Left colon (tissue), 2 donors: ENCODE measurements at places on chromosomes 13 and 19.

DNA sequence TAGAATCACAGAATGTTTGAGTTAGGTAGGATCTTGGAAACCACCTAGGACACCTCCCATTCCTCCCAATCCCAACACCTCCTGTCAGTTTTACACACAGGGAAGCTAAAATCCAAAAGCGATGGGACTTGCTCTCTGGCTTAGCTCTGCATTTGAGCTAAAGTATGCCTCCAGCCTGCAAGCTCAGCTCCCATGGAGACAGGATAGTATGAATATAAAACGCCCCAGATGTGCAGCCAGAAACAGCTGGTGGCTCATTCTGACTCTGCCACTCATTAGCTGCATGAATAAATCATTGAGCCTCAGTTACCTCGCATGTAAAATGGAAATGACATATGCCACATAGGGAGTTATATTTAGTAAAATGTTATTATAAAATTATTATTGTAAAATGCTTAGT lies 336.0 kb downstream of the SUCLA2 start:
- no peak for DNase-seq

DNA sequence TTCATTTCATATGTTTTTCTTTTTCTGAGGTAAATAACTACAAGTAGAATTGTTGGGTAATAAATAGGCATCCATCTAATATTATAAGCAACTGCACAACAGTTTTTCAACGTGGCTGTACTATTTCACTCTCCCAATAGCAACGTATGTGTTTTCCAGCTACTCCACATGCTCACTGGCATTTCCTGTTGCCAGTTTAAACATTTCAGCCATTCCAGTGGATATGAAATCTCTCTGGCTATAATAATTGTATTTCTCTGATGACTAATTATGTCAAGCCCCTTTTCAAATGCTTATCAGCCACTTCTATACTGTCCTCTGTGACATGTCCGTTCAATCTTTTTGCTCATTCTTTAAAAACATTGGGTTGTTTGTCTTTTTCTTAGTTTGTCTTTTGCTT lies 26.8 kb upstream of the ALOX5AP start:
- DNase-seq = no peak

GRCh38 chr19:47518139-47518538 lies 3.3 kb upstream of the NAPA start:
- no peak for DNase-seq

DNA sequence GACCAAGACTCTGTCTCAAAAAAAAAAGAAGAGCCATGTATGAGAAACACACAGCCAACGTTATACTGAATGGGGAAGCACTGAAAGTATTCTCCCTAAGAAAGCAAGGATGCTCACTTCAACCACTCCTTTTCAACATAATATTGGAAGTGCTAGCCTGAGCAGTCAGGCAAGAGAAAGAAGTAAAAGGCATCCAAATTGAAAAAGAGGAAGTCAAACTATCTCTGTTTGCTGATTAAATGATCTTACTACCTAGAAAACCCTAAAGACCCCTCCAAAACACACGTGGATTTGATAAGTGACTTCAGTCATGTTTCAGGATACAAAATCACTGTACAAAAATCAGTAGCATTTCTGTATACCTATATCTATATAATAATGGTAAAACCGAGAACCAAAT lies 16.2 kb downstream of the WBP4 start:
- DNase-seq = no peak

GRCh38 chr19:8209462-8210378 lies 550 bp downstream of the CERS4 start:
- peak; percentile 61 for DNase-seq

DNA sequence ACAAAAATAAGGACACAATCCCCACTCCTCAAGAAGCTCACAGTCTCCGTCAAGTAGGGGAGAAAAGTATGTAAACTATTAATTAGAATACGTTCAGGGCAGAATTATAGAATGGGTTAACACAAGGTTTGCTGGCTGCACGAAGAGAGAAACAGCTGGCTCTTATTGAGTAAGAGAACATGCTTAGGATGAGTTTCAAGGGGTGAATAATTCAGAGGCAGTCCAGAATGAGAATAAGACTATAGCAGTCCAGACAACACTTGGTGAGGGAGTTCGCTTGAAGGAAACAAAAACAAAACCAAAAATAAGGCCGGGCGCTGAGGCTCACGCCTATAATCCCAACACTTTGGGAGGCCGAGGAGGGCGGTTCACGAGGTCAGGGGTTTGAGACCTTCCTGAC lies 61.9 kb downstream of the THSD1 start:
- DNase-seq = no peak

- no peak for DNase-seq
These were observed 88.8 kb downstream of the ANKRD10 start for GRCh38 chr13:110826101-110826500.

DNA sequence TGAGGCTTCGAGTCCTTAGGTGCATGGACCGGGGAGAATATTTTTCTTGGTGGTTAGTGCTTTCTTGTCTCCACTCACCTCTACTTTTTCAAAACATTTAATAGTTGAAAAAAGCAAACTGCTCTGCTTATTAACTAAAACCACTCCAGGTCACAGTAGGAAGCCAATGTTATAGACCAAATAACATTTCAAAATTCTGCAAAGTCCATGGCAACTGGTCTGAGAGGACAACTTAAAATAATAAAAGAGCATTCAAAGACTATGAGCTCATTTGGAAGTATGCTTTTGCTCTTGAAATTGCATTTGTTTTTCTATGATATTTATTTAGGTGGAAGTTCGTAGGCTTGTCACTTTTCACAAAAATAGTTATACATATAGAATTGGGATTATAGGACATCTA lies 483.0 kb downstream of the DCT start:
- DNase-seq = no peak

DNA sequence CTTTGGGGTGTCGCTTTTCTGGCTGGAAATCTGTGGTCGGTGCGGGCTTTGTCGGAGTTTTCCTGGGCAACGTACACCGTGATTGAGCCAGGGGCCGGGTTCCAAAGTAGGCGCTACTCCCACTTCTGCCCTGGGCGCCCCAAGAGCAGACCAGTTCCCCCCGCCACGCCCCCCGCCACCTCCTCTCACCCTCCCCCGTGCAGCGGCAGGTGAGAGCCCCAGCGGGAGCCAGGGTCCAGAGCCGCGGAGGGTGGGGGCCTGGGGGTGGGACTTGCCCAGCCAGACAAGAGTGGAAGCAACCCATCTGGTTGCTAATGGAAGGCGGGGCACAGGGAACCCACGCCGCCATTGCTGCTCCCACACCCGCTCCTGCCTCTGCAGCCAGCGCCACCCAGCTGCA lies 2195.9 kb downstream of the PCDH9 start:
- no peak for DNase-seq

DNA sequence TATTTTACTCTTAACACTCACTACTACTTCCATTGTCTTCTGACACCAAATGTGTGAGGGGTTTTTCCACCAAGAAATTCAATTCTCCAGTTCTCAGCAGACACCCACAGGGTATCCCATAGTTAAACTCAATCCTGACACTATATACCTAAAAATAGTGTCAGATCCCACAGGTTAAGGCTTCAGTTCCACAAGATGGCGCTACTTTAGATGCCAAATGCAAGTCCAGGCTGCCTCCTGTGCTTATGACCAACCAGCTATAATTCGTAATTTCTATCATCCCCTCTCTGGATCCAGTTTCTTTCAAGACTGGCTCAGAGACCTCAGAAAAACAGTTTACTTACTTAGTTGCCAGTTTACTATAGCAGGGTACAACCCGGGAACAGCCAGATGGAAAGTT lies 1146.2 kb upstream of the SPRY2 start:
- DNase-seq = no peak

DNA sequence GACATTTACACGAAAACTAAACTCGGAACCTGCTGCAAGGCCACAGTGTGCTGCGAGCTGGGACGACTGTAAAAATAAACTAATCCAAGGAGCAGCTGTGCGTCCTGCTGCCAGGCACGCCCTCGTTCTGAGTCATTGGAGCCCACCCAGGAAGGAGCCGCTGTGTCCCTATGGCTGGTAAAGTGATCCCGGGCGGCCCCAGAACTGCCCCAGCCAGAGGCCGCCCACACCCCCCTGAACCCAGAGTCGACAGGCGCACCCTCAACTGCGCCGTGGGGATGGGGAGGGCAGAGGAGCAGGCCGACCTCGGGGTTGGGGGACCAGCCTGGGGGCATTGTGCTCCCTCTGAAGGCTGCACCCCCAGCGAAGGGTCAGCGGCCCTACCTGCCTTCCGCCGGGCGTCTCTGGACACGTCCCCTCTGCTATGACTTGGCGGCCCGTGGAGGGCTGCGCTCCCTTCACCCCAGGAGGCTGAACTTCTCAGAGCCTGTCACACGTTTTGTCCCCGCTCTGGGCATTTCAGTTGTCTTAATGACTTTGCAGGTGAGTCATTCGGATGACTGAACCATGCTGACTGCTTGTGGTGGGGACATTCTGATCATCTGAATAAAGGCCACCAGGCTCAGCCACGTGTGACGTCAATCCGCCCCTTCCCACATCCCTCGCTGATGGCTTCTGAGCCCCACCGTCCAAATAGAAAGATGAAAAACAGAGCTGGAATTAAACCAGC lies 42.7 kb downstream of the ADPRHL1 start:
- DNase-seq = peak; percentile 29

DNA sequence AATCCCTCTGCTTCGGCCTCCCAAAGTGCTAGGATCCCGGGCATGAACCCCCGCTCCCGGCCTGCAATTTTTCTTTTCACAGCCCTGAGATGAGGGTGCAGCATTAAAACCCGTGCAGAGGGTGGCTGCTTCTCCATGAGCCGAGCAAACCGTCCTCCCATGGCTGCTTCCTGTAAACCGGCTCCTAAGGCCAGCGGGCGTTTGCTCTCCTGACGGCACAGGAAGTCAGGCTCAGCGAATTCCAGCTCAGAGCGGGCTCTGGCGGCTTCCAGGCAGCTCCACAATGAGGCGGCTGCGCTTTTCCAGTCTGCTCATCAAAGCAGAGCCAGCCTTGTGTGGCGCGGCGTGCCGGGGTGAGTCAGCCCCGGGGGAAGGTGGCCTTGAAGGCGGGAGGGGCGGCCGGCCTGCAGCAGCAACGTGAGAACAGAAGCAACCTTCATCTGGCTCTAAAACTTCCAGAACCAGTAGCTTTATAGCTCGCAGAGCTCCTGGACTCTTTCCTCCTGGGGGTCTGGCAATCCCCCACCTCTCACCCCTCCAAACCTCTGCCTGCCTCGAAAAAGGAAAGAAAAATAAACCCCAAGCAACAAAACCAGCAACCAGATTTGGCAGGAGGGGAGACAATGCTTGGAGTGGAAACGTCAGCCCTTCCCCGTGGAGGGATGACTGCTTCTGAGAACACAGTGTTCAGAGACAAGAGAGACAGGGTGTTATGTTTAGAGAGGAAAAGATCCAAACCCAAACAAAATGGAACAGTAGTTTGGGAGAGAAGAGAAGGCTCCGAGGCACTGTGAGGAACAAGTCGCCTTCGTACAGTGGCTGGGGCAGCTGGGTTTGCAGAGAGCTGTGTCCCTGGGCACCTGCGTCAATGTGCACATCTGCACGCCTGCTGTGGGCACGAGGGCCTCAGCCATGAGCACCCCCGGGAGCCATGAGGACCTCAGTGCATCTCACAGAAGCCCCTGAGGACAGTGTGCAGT lies 67.8 kb downstream of the GADD45B start:
- DNase-seq = peak; percentile 88

GRCh38 chr19:21590867-21591266 lies 85.5 kb downstream of the ZNF429 start:
- no peak for DNase-seq

GRCh38 chr13:30892966-30893365 lies 13.1 kb upstream of the MEDAG start:
- no peak for DNase-seq

GRCh38 chr19:13022111-13022858 lies 27.0 kb downstream of the NFIX start:
- no peak for DNase-seq

DNA sequence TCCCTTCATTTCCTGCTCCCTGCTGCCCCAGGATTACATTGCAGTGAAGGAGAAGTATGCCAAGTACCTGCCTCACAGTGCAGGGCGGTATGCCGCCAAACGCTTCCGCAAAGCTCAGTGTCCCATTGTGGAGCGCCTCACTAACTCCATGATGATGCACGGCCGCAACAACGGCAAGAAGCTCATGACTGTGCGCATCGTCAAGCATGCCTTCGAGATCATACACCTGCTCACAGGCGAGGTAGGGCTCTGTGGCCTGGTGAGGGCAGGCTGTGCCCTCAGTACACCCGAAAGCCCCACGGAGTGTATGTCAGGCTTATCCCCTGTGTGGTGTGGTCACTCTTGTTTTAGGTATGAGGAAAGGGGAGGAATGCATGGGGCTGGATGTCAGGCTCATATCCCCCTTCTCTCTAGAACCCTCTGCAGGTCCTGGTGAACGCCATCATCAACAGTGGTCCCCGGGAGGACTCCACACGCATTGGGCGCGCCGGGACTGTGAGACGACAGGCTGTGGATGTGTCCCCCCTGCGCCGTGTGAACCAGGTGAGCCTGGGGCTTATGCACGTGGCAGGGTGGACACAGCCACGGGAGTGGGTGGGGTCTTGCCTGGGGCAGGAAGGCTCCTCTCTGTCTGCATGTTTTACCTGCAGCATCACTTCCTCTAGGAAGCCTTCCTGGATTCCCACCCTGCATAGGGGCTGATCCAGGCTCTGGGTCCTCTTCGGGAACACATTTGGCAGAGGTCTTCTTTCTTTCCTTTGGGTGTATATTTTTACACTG lies 2.3 kb upstream of the RNF225 start:
- DNase-seq = no peak

GRCh38 chr13:110629735-110630134 lies 14.4 kb downstream of the NAXD start:
- no peak for DNase-seq

DNA sequence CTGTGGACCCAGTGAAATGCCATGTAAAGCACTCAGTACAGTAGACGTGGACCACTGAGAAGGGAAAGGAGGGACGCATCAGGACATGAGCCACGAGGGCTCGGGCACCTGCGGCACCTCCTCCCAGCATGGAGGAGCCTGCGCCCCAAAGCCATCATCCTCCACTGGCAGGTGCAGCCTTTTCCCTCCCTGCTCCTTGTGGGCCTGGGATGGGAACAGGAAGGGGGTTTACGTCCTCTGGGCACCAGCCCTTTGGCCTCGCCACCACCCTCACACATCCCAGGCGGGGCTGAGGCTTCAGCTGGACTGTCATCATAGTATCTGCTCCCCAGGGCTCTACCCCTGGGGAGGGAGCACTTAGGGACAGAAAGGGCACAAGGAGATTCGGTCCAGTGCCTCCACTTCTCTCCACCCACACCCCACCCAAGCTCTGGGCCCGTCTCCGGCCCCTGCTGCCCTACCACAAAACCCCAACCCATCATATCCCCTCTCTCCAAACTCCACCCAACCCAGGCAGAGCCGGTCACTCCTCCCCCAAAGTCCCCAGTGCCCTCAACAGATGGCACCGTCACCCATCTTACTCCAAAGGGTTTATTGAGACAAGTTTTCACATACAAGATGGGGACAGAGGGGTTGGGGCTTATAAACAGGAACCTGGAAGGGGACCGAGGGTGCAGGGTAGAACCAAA lies 2.2 kb upstream of the PRKD2 start:
- DNase-seq = no peak
